ENCODE measurements at places on chromosomes 2 and 18.

- DNase-seq, result no peak
These were observed 74.8 kb upstream of the FRZB start for GRCh38 chr2:182941121-182941722.

DNA sequence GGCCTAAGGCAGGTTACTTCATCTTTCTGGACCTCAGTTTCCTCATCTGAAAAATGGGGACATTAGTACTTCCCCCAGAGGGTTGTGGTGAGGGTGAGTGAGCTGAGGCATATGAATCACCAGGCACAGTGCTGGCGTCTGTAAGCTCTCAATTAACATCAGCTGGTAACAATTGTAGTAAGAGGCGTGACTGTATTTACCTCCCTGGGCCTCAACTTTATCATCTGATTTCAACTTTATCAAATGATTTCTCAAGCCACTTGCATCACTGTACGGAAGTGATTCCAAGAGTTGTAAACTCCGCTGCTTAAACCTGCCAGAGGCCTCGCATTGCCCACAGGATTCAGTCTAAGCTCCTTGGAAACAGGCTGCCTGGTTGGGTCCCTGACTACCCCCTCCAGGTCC lies 53.6 kb upstream of the PKDCC start:
- no peak for DNase-seq

- DNase-seq, result no peak
These were observed 212.8 kb upstream of the LRRTM1 start for GRCh38 chr2:80517316-80517715.

- DNase-seq, result no peak
These were observed 160.7 kb downstream of the FSHR start for GRCh38 chr2:48993576-48993975.

DNA sequence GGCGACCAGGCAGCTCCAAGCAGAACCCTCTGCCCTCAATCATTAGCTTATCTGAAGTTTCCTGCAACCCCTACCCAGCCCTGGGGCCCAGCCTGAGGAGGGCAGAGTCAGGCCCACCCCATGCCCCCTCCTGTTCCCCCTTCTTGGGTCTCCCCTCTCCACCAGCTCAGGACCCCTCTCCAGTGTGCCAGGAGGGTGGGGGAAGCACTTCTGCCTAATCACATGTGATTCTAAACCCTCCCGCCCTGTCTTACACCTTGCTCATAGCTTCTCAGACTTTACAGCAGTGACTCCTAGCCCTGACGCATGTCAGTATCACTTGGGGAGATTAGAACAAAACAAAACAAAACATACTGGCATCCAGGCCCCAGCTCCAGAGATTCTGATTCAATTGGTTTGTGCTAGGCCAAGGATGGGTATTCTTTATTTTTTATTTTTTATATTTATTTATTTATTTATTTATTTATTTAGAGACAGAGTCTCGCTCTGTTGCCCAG lies 42.5 kb upstream of the ASAP2 start:
- no peak for DNase-seq

DNA sequence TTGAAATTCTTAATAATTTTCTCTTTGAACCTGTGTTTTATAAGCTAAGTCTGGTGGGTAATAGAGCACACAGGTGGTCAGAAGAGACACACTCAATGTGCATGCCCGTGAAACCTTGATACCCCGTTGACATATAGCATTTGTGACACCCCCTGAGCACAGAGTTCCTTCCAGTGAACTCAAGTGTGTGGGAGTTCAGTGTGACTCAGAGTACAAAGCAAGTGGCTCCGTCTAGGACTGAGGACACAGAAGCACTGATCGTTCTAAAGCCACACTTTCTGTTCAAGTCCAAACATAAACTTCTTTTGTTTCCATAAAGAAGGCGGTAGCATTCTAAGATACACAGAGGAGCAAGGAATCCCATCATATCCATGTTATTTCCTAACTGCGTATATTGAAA lies 523.6 kb downstream of the PID1 start:
- no peak for DNase-seq
